ENCODE measurements at places on chromosomes 6 and 20.

DNA sequence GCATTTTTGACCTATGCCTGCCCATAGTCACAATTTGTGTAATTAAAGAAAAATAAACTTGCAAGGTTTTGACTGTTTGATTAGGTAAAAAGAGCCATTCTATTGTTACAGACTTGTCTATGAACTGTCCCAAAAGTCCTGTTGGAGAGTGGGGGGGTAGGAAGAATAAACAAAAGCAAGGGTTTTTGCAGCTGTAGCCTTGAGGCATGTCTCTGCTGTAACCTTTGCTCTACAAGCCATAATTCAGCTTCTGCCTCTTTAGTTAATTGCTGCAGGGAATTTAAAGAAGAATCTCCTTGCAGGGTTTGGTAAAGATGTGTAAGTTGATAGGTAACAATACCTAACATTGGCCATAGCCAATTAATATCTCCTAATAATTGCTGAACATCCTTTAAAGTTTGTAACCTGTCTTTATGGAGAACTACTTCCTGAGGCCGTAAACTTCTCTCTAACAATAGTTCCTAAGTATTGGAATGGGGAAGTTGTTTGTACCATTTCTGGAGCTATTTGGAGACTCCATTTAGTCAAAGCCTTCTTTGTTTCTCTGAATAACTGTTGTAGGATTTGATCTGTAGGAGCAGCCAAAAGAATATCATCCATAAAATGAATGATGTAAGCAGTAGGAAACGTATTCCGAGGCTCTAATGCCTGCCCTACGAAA is 7.9 kb upstream of the ABHD12 start:
- DNase-seq: no peak

GRCh38 chr20:64189530-64189966 is 25.3 kb downstream of the MYT1 start:
- DNase-seq: no peak

- no peak for DNase-seq
Measured at GRCh38 chr6:140441256-140441655, 1066.8 kb upstream of the CITED2 start.

- no peak for DNase-seq
Measured at GRCh38 chr6:165877192-165877591, 214.2 kb upstream of the PDE10A start.

- DNase-seq: no peak
Measured at GRCh38 chr20:48930035-48930434, 8.5 kb downstream of the ARFGEF2 start.
